Hepatic stellate cell (primary cell): ENCODE measurements at places on chromosomes 3 and 15.
A peak's percentile ranks its signal among the peaks of the same experiment; 100 is the strongest.

DNA sequence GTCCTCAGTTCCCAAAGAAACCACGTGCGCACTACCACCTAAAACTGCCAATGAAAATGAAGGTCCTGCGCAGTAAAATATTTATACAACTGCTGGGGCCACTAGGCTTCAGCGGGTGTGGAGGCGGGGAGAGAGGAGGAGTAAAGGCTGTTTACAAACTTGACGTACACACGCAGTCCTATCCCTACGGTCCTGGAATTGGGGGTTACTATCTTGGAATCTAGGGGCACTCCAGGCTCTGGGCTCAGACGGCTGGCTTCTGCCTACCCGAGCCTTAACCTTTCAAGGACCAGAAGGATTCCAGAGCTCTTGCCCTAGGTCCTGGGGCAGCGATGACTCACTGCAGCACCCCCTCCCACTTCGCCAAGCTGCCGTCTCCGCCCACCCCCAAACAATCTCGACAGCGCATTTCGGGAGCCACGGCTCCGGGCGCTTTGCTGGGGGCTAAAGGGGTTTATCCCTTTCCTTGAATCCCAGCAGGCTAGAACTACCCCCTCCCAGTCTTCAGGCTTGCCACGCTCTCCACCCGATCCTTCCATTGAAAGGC is 3.0 kb downstream of the ADAMTS9 start:
- peak; percentile 14 for DNase-seq

DNA sequence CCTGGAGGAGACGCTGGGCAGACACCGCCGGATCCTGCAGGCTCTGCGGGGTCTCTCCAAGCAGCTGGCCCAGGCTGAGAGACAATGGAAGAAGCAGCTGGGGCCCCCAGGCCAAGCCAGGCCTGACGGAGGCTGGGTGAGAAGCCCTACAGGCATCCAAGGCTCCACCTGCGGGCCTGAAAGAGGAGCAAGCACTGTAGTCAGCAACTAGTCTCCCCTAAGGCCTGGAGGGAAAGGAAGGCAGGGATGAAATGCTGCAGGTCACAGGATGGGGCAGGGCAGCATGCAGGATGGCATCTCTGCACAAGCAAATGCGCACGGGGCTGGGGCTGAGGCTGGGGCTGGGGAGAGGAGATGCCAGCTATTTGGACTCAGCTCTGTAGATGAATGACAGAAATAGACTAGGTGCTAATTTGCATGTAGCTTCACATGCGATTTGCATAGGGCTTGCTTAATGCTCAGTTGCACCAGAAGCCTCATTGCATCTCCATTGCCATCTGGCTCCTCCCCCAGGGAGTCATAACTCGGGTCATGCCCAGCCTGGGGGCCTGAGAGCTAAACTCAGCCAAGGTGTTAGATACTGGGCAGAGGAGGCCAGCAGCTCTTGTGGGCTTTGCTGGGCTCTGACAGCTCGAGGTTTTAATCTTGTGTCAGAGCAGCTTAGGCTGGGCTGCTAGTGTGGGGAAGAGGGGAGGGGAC is 5.2 kb upstream of the CPLX3 start:
- no peak for DNase-seq

GRCh38 chr15:81265256-81265943 is 58.5 kb downstream of the STARD5 start:
- DNase-seq, result no peak

GRCh38 chr15:63638839-63639238 is 41.7 kb downstream of the FBXL22 start:
- no peak for DNase-seq

DNA sequence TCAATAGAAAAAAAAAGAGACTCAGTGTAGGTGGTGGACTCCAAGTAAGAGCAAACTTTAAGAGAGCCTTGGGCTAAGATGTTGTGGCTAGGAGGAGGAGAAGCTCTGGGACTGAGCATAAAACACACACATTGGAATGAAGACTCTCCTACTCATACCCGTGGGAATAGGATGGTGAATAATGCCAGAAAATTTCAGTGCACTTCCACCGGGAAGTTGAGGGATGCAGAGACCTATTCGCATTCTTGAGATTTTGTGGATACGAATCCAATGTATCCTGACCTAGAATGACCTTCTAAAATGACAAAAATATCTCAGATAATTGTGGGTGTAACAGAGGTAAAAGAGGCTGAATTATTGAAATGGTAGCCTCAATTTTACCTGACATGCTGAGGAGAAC is 388.7 kb upstream of the SGO1 start:
- peak; percentile 45 for DNase-seq

- no peak for DNase-seq
Observed at GRCh38 chr3:147630921-147631415, 221.8 kb downstream of the ZIC1 start.

DNA sequence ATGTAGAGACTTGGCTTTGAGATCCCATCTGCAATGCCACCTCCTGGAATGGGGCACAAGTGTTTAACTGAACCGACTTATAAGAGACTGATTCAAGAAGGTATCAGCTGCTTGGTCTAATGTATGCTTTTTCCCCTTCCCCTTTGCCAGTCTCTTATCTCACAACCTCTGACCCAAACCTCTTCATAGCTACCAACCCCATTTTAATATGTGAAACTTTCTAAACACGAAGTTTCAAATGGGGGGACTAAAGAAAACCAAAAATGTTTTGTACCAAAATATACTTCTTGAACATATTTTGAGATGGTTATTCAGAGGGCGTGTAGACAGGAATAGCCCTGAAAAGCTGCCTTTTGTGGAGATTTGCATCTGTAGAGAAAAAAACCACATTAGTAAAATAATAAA is 73.1 kb downstream of the OXSM start:
- no peak for DNase-seq

DNA sequence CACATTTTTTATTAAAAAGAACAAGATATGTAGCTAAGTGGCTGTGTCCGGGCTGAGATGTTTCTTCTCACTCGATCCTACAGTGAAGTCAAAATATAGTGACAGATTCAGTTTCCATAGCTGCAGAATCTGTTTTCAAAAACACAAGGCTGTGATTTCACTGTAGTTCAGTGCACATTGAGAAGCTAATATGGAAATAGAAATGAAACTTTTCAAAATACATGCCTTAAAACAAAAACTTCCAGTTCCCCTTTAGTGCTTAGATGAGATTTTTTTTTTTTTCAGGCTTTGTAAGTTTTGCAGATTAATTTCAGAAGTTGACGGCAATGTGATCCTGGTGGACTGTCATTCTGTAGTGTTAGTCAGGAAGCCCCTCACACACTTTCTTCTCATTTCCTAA is 23.8 kb upstream of the TRAK1 start:
- DNase-seq, result no peak

DNA sequence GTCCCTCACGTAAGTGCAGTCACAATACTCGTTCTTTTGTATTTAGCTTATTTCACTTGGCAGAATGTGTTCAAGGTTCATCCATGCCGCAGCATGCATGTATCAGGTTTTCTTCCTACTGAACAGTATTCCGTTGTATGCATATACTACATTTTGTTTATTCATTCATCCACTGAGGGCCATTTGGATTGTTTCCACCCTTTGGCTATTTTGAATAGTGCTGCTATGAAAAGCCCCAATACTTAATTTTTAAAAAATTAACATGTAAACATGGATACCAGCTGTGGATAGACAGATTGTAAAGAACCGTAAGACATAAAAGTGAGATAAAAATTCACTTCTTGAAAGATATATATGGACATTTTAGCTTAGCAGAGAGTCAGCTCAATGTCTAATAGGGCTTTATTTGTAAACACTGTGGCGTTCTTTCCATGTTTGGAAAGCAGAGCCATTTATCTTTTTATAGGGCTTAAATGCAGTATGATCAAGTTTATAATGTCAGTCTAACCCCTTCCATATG is 115.9 kb downstream of the VPS8 start:
- DNase-seq, result no peak

- no peak for DNase-seq
Observed at GRCh38 chr3:100040451-100041225, 73.7 kb downstream of the FILIP1L start.

DNA sequence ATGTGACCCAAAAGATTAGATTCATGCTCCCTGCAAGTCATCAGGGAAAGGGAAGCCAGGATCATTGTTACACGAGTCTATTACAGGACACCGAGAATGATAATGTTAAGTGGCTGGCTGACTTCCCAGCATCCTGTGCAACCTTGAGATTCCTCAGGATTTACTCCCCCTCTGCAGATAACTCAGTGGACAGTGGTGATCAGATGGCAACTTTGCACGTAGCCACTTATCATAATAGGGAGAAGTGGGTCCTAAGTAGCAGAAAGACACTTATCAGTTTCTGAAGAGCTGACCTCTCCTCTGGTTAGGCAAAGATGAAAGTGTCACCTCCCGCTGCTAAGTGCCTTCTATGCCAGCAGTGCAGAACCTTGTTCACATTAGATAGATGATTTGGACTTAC is 6.7 kb upstream of the TMPRSS7 start:
- DNase-seq, result no peak

GRCh38 chr3:196631682-196632045 is 7.8 kb upstream of the NRROS start:
- DNase-seq, result no peak

GRCh38 chr3:87069971-87070370 is 79.0 kb upstream of the VGLL3 start:
- DNase-seq, result no peak

- DNase-seq, result no peak
Observed at GRCh38 chr15:62564886-62565633, 400.0 kb upstream of the C2CD4B start.
